ENCODE measurements at places on chromosomes 1 and 21. TPM values are rescaled to one million over a fixed set of nuclear protein-coding genes. Genes with fewer than 3 reads are reported as not detected.

DNA sequence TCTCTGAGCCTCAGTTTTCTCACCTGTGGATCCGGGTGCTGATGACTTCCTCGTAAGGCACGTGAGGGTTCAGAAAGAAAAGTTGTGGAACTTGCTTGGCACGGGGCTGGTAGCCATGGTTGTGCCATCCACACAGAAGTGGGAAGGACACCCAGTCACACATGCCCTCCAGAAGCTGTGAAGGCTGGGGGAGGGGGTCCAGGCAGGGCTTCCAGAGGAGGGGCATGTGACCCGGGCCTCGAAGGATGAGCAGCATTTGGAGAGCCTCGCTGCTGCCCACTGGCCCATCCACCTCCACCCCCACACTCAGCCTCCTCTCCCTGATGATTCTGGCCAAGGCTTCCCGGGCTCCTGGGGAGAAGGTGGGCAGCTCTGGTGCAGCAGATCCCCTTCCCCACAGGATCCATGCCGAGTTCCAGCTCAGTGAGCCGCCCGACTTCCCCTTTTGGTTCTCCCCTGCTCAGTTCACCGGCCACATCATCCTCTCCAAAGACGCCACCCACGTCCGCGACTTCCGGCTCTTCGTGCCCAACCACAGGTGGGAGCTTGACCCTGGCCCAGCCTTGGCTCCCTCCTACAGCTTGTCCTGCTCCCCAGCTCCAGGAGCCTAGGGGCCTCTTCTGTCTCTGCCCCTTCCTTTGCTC, 9.4 kb downstream of the SELENON start:
- peaks cover 29% of the 10 kb centered on the region for H3K4me1 ChIP-seq
- no peak overlapping the region for H3K27ac ChIP-seq
- DNase-seq, result no peak
- no peak overlapping the region for H3K4me3 ChIP-seq

- H3K27ac ChIP-seq, result no peak overlapping the region
- no peaks in the 10 kb centered on the region for H3K36me3 ChIP-seq
- H3K4me1 ChIP-seq, result no peaks in the 10 kb centered on the region
- no peak for DNase-seq
- H3K4me3 ChIP-seq, result no peak overlapping the region
Observed at GRCh38 chr1:17274186-17275170, 25.6 kb downstream of the PADI3 start.

DNA sequence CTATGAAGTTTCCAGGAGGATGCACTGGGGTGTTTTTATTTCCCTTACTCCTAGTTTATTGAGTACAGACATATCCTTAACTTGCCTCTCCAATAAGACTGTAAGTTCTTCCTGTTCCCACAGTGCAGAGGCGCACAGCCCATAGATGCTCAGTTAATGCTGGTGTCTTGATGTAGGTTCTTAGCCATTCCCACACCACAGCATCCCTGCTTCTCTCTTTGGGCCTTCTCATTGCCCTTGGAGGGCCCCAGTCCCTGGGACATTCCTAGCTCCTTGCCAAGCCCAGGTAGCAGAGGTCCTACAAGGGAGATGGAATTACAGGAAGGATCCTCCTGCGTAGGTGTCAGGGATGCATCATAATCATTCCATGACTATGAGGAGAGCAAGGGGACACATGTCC, 61.6 kb upstream of the HMGB4 start:
- no peaks in the 10 kb centered on the region for H3K27me3 ChIP-seq
- no peak overlapping the region for H3K27ac ChIP-seq
- no peak overlapping the region for H3K4me3 ChIP-seq
- no peaks in the 10 kb centered on the region for H3K4me1 ChIP-seq

GRCh38 chr1:30359539-30360220, 363.7 kb downstream of the MATN1 start:
- H3K4me3 ChIP-seq, result no peak overlapping the region
- H3K4me1 ChIP-seq, result no peaks in the 10 kb centered on the region
- DNase-seq, result no peak
- H3K36me3 ChIP-seq, result no peaks in the 10 kb centered on the region
- H3K27ac ChIP-seq, result no peak overlapping the region
- H3K27me3 ChIP-seq, result no peaks in the 10 kb centered on the region

GRCh38 chr21:15088488-15088887, 23.7 kb upstream of the NRIP1 start:
- no peak overlapping the region for H3K4me3 ChIP-seq
- no peak overlapping the region for H3K27ac ChIP-seq
- no peaks in the 10 kb centered on the region for H3K27me3 ChIP-seq
- no peaks in the 10 kb centered on the region for H3K36me3 ChIP-seq

- H3K4me3 ChIP-seq, result no peak overlapping the region
- no peak overlapping the region for H3K27ac ChIP-seq
- no peak for DNase-seq
Observed at GRCh38 chr1:167747988-167748387, 26.2 kb downstream of the MPZL1 start.

DNA sequence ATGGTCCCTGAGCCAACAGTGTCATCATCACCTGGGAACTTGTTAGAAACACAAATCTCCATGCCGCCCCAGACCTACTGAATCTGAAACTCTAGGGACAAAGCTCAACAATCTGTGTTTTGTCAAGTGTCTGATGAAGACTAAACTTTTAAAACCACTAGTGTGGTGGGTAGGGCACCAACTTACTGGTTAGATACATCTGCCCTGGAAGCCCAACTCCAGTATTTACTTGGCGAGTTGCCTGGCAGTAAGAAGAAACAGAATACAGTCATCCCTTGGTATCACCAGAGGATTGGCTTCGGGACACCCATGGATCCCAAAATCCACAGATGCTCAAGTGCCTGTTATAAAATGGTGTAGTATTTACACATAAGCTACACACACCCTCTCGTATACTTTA, 367.9 kb upstream of the DUSP10 start:
- DNase-seq, result no peak
- no peak overlapping the region for H3K4me3 ChIP-seq
- H3K27me3 ChIP-seq, result no peaks in the 10 kb centered on the region
- no peak overlapping the region for H3K27ac ChIP-seq
- no peaks in the 10 kb centered on the region for H3K4me1 ChIP-seq

- H3K36me3 ChIP-seq, result no peaks in the 10 kb centered on the region
- H3K27me3 ChIP-seq, result no peaks in the 10 kb centered on the region
- H3K27ac ChIP-seq, result no peak overlapping the region
Observed at GRCh38 chr1:241610056-241610815, 29.9 kb downstream of the CHML start.

- no peak overlapping the region for H3K27ac ChIP-seq
- H3K4me3 ChIP-seq, result no peak overlapping the region
- no peaks in the 10 kb centered on the region for H3K27me3 ChIP-seq
- no peak for DNase-seq
- no peaks in the 10 kb centered on the region for H3K36me3 ChIP-seq
- no peaks in the 10 kb centered on the region for H3K4me1 ChIP-seq
Observed at GRCh38 chr21:35525443-35525842, 476.3 kb upstream of the RUNX1 start.

DNA sequence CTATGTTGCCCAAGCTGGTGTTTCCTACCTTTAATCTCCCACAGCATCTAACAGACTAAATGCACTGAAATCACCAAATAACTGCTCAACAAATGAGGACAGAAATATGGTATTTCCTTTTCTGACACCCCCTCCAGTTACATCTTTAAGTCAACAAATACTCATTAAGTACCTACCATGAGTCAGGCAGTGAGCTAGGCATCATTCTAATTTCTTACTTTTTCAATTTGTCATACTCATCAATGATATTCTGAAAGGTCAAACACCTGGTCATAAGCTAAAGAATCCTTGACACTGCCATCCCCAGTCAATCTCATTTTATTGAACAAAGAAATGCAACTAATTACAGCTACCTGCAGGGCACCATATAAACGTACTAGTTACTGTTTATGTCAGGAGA, 36.6 kb downstream of the LUZP1 start:
- H3K4me1 ChIP-seq, result no peaks in the 10 kb centered on the region
- H3K27me3 ChIP-seq, result no peaks in the 10 kb centered on the region
- no peak overlapping the region for H3K27ac ChIP-seq
- no peak for DNase-seq

- H3K27me3 ChIP-seq, result no peaks in the 10 kb centered on the region
- H3K27ac ChIP-seq, result no peak overlapping the region
- H3K4me3 ChIP-seq, result no peak overlapping the region
- no peaks in the 10 kb centered on the region for H3K36me3 ChIP-seq
Observed at GRCh38 chr1:55636696-55637095, 421.5 kb upstream of the USP24 start.

DNA sequence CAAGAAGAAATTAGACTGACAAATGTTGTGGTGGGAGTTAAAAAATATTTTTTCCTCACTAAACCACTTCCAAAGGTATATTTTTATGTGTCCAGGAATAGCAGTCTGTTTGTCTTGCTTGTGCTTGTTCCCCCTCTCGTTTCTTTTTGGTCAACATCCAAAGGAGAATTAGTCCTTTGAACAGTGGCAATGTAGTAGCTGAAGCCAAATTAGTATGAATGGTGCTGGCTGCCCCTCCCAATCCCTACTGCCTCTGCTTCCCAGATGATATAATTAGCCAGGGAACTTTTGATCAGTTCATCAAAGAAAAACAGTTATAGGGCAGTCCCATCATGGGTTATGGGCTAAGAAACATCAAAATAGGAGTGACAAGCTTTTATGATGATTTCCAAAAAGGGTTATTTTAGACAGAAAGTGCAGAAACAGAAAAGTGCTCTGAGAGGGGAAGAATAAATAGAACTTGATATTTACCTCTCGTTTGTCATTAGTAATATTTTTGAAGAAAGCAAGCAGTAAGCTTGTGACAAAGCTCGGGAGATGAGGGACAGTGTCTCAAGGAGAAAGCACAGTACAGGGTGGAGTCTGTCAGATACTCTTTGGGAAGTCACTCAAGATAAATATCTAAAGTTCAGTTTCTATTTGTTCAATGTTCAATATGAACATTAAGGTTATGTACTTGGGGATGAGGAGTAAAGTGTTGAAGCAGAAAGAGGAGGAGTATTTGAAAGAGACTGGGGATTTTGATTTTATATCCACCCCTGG, 239.1 kb downstream of the HLX start:
- peak overlapping the region; percentile 83 for H3K27ac ChIP-seq
- H3K4me1 ChIP-seq, result peaks cover 35% of the 10 kb centered on the region
- no peaks in the 10 kb centered on the region for H3K27me3 ChIP-seq
- DNase-seq, result no peak
- no peaks in the 10 kb centered on the region for H3K36me3 ChIP-seq

Gene LINGO4
- 4.2 TPM for total RNA-seq

Gene KCNT2
- 0.35 TPM for total RNA-seq

Gene RAD54L
- 1.1 TPM for total RNA-seq

Gene PTGFRN
- 2.5 TPM for total RNA-seq

Gene C8B
- not detected for total RNA-seq
